Large intestine (tissue), 12 donors: ENCODE measurements at places on chromosomes 5 and 9.

DNA sequence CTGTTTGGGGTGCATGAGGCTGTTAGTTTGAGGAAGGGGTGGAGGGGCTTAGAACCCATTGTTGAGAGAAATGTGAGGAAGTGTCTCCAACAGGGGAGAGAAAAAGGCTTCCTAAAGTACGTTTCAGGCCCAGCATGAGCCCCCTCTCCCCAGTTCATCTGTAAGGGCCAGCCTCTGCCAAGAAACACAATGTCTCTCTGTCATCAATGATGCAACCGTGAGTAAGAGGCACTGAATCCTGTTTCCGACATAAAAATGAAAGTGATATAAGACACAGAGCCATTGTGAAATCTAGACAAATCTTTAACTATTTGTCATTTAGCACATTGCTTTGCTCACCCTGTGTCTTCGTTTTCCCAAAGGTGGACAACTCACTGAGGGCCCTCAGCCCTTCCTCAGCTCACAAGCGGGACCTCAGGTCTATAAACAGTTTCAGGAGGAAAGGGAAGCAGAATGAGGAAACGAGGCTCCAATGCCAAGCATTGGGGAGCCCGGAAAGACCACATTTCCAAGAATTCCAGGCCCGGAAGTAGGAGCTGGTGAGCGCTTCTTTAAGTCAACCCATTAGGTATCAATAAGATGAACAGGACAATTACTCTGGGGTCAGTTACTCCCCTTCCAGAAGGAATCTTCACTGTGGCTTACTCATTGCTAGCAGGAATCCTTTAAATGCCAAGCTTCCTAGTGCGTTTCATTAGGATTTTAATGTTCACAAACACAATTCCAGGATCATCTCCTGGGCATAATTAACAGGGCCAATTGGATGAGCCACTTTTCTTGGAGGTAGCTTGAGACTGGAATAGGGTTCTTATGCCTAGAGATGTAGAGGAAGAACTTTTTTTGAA is 59.0 kb upstream of the KLF4 start:
- peak; percentile 25 for DNase-seq

- DNase-seq = no peak
Observed at GRCh38 chr5:152309926-152310450, 95.1 kb downstream of the NMUR2 start.

DNA sequence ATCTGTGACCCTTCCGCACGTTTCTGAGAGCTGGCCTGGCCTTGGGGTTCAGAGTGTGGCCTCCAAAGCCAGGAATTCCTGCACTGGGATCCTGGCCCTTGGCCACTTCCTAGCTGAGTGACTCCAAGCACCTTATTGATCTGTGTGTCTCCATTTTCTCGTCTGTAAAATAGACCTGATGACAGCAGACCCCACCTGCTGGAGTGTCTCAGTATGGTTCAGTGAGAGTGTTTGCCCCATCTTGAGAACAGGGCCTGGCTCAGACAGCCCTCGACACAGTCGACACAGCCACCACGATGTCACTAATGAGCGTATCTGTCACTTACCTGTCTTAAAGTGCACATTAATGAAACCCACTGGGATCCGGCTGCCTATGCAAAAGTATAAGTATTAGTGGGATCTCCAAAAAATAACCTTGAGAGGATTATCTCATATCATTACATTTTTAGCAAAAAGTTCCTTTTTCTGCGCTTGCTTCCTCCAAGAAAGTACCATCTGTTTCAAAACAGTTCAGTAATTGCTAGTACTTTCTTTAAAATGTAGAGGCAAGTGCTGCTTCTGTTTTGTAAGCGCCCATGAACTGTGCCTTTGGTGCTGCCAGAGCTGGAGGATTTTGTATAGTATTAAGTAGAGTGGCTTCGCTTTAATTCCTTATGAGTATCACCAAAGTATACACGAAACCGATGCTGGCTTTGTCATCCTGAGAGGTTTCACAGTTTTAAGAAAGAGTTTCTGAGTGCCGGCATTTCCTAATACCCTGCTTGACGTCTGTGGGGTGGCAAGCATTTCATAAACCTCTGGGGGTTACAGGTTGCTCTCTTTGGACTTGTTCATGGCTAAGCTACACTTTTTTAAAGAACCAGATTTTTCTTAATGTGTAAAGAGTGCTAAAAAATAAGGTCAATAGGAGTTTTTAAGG is 31.7 kb downstream of the UBE2QL1 start:
- no peak for DNase-seq

GRCh38 chr9:99003308-99003707 is 59.6 kb downstream of the COL15A1 start:
- no peak for DNase-seq

- DNase-seq = no peak
Observed at GRCh38 chr9:126694206-126695081, 80.7 kb downstream of the LMX1B start.

DNA sequence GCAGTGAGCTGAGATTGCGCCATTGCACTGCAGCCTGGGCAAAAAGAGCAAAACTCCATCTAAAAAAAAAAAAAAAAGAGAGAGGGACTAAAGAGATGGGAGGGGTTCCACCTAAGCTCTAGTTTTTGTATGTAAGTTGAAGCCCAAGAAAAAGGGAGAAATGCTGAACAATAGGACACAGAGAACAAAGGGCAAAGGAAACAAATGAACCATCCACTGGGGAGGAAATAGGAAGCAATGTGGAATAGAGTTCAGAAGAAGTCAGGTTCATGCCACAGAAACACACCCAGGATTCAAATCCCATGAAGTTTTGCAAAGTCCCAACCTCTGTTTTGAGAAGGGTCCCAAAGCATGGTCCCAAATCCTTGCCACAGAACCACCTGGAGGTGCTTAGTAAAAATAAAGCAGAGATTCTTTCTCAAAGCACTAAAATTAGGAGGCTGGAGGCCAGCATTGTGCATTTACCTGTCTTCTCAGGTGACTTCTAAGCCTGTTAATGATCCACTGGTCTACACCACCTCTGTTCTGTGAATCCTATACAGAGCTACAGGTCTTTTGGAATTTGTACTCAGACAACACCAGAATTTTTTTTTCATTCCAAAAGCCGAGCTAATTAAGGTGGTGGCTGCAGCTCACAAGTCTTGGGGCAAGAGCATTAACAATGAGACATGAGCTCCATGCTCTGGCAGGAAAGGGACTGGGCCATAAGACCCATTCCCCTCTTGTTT is 177.6 kb downstream of the DOCK8 start:
- peak; percentile 57 for DNase-seq

DNA sequence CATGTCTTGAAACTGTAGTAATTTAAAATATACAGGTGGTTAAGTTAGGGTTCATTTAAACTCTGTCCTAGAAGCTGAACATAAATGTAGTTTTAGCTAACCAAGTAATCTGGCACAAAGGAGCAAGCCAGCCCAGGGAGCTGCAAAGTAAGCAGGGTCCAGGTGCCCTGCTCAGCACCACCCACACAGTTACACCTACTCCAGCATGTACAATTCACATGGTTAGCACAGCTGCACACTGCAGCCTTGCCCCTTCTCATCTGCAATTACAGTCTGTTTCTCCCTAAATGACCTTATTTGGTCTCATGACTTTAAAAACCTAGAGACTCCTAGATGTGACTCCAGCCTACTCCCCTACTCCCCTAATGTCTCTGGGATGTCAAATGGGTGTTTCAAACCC is 128.4 kb downstream of the EPB41L4A start:
- no peak for DNase-seq

- DNase-seq = peak; percentile 56
Observed at GRCh38 chr9:130333041-130333711, 67.6 kb downstream of the HMCN2 start.

- no peak for DNase-seq
Observed at GRCh38 chr9:70053864-70054263, 10.2 kb downstream of the MAMDC2 start.

GRCh38 chr9:102106439-102106838 is 368.0 kb upstream of the GRIN3A start:
- DNase-seq = no peak

GRCh38 chr9:126429190-126429589 is 102.6 kb downstream of the MVB12B start:
- no peak for DNase-seq

DNA sequence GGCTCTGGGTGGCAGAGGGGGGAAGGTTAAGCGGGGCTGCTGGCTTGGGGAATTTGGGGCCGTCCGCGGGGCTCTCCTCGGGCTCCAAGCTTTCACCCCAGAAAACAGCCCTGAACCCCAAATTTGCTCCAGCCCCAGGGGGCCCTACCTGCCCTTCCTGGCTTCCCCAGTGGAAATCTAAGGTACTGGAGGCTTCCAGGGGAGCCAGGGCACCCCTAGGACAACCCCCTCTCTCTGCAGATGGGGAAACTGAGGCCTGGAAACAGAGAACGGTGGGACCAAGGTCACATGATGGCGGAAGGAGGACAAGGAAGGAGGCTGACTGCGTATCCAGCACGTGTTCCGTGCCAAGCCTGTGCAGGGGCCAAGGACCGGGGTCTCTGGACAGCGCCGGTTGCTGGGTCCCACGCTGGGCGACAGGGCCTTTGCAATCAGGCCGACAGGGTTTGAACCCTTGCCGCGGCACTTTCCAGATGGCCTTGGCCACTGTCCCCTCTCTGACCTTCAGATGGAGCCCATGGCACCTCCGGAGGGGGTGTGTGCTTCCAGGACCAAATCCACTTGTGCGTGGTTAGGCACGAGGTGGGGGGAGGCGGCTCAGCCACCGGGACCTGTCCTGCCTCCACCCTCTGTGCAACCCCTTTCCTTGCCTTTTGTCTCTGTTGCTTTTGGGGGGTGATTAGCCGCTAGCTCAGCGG is 183.1 kb downstream of the C9orf50 start:
- no peak for DNase-seq

DNA sequence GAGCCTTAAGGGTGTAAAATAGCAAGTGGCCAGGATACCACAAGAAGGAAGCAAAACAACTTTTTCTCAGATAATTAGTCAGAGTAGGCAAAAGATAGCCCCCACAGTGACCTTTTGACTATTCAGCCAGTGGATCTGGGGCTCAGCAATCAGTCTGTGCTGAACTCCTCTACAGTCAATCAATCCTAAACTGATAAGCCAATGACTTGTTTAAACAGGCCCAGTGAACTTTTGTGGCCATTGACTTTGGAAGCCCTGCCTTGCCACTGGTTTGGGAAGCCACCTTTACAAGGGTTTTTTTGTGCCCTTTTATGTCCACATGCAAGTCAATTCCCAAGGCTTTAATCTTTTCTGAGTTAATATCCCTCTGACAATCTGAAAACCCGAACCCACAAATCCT is 1565.0 kb upstream of the WWC1 start:
- no peak for DNase-seq

GRCh38 chr5:4703931-4704458 is 436.1 kb upstream of the ADAMTS16 start:
- DNase-seq = no peak

- no peak for DNase-seq
Observed at GRCh38 chr9:134886413-134886913, 5.9 kb downstream of the FCN2 start.

- no peak for DNase-seq
Observed at GRCh38 chr9:84151640-84152039, 171.0 kb downstream of the RMI1 start.

- peak; percentile 68 for DNase-seq
Observed at GRCh38 chr9:94213511-94214124, 45.5 kb upstream of the ZNF169 start.

DNA sequence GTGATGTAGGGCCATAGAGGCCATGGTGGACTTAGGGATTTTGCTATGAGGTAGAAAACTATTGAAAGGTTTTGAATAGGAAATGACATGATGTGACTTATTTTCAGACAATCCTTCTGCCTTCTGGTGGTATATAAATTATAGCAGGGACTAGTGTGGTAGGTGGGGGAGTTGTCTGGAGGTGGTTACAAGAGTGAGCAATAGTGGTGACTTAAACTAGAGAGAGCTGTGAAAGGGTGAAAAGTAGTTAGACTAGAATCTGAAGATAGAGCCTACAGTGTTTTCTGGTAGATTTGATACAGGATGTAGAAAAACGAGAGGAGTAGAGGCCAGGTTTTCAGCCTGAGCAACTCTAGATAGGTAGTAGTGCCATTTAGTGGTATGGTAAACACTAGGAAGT is 32.3 kb downstream of the NAA35 start:
- no peak for DNase-seq

GRCh38 chr5:64207978-64208377 is 42.3 kb downstream of the RNF180 start:
- no peak for DNase-seq

DNA sequence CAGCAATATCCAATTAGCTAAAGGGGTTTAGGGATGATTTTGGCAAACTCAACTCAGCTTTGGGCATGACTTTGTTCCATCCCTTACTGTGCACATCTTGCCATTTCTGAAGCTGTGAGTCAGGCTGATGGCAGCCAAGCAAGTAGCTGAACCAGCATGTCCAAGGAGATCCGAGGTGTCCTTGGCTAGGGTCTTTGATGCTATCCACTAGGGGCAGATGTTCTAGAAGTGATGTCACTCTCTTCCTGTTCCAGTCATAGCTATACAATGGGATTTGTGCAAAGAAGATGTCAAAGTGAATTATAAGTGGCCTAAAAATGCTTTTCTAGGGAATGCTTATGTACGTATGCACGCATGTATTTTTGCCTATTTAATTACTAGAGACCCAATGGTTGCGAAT is 160.8 kb upstream of the PAPPA start:
- DNase-seq = no peak

GRCh38 chr9:108535526-108535925 is 320.3 kb downstream of the ACTL7B start:
- no peak for DNase-seq

GRCh38 chr5:36301858-36302603 is at the start of gene RANBP3L:
Gene RANBP3L (minus strand): TSS chr5:36301902. CDS start chr5:36301416, 486 bp downstream.
- peak; percentile 26 for DNase-seq

DNA sequence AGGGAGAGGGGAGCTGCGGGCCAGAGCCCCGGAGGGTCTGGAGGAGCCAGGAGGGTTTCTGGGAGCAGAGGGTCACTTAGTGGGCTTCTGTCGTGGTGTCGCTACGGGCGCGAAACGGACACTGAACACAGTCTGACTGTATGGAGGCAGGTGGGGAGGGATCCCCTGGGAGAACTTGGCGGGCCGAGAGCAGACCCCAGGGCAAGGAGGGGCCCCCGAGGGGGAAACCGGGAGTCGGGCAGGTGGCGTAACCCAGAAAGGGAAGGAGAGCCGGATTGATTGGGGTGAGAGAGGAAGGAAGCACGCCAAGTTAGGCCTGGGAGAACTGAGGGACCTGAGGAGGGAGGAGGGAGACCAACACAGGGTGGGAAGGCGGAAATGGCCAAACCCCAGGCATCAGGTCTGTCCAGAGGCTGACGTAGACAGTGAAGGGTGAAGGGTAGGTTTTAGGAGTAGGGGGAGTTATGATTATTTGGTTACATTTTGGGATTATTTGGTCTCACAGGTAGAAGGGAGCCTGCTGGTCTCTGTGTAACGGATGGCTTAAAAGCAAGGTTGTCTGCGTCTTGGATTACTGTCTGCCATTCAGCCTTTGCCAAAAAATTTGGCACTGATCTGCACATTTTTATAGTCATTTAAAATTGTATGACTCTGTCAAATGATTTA is 3.3 kb upstream of the MSMP start:
- DNase-seq = peak; percentile 37

- no peak for DNase-seq
Observed at GRCh38 chr5:10653043-10653442, 89.2 kb downstream of the ANKRD33B start.

DNA sequence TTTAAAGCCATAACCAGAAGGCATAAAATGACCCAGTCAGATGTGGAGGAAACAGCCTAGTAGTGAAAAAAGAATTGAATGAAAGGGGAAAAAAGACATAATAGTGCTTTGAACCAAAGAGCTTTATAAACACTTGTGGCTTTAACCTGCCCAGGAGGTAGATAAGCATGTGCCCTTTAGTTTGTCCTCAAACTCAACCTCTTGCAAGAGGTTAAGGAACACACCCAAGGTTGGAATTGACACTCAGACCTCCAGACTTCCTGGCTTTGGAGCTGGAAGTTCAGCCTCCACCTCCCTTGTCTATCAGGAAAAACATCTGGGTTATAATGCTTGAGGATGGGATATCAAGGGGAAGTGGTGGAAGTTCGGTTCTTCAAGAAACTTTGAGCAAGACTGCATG is 16.3 kb downstream of the NDUFA8 start:
- no peak for DNase-seq
